Effector memory CD4-positive, alpha-beta T cell (primary cell): ENCODE measurements at places on chromosomes 12 and 14.

- H3K27ac ChIP-seq = no peak overlapping the region
- peak; percentile 61 for DNase-seq
- H3K4me1 ChIP-seq = peaks cover 14% of the 10 kb centered on the region
- H3K36me3 ChIP-seq = no peaks in the 10 kb centered on the region
- H3K4me3 ChIP-seq = peak overlapping the region; percentile 85
- H3K27me3 ChIP-seq = no peaks in the 10 kb centered on the region
Measured at GRCh38 chr12:57127101-57127725, 1.1 kb upstream of the LRP1 start.

DNA sequence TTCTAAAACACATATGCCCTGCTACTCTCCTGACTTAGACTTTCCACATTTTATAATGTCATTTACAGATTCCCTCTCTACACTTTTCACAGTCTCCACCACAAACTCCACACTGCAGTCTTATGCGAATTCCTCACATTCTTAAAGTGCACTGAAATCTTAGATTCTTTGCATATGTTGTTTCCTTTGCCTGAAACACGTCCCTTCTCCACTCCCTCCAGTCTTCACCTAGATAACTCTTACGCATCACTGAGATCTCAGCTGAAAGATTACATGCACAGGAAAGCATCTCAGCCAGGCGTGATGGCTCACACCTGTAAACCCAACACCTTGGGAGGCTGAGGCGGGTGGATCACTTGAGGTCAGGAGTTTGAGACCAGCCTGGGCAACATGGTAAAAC is 3.8 kb upstream of the ARHGAP9 start:
- H3K36me3 ChIP-seq = no peaks in the 10 kb centered on the region
- no peak overlapping the region for H3K27ac ChIP-seq
- H3K4me1 ChIP-seq = peaks cover 29% of the 10 kb centered on the region
- H3K4me3 ChIP-seq = no peak overlapping the region

- no peaks in the 10 kb centered on the region for H3K27me3 ChIP-seq
- no peak overlapping the region for H3K27ac ChIP-seq
- no peaks in the 10 kb centered on the region for H3K36me3 ChIP-seq
- DNase-seq = no peak
- no peak overlapping the region for H3K4me3 ChIP-seq
- H3K4me1 ChIP-seq = no peaks in the 10 kb centered on the region
Measured at GRCh38 chr12:62651138-62651537, 184.5 kb downstream of the MON2 start.

GRCh38 chr12:68793975-68794652 is 13.9 kb upstream of the MDM2 start:
- no peak overlapping the region for H3K27ac ChIP-seq
- H3K27me3 ChIP-seq = no peaks in the 10 kb centered on the region
- H3K4me3 ChIP-seq = no peak overlapping the region

DNA sequence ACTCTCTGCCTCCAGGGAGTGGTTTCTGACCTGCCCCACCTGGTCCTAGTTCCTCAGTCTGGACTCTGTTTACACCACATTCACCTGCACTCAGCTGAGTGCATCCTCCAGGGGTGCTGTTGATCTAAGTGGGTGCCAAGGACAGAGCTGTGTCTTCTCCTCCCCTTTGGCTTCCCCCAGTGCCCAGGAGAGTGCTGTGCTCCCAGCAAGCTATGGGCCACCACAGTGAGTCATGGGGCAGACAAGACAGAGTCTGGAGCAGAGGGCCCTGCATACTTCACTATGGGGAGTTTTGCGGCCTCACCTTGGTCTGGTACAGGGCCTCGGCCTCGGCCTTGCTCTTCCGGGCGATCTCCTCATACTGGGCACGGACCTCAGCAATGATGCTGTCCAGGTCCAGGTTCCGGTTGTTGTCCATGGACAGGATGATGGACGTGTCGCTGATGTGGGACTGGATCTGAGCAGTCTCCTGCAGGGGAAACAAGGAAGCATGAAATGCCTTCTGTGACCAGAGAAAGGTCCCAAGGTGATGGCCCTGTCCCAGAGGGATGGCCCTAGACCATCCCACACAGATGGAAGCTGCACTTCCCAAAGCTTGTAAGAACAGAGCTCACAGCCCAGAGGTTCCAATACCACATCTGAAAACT is 4.9 kb downstream of the KRT73 start:
- H3K27ac ChIP-seq = no peak overlapping the region
- DNase-seq = no peak
- no peaks in the 10 kb centered on the region for H3K27me3 ChIP-seq
- H3K4me3 ChIP-seq = no peak overlapping the region
- H3K36me3 ChIP-seq = no peaks in the 10 kb centered on the region

- no peak overlapping the region for H3K4me3 ChIP-seq
- DNase-seq = no peak
- no peaks in the 10 kb centered on the region for H3K36me3 ChIP-seq
- no peak overlapping the region for H3K27ac ChIP-seq
- H3K27me3 ChIP-seq = no peaks in the 10 kb centered on the region
- H3K4me1 ChIP-seq = no peaks in the 10 kb centered on the region
Measured at GRCh38 chr14:85281921-85282320, 248.0 kb upstream of the FLRT2 start.

DNA sequence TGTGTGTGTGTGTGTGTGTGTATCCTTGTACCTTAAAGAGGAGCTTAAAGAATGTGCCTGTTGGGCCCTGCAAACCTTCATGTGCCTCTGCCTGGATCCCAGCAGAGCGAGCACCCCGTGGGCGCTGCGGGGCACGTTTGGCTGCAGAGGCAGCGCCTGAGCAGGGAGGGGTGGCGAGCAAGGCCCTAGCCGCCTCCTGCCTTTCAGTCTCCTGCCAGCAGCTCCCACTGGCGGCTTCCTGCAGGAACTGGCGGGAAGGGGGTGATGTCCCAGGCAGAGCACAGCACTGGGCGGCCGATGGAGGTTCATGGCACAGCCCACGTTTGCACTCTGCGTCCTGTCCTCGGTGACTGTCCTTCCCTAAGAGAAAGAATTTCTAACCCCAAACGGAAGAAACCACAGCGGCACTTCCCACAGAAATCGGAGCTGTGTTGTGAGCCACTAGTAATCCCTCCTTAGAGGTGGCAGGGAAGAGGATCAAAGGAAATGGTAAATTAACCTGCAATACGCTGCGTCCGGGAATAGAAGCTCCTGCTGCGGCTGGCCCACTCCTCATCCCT is 19.8 kb downstream of the ZBTB42 start:
- peaks cover 12% of the 10 kb centered on the region for H3K4me1 ChIP-seq
- no peak overlapping the region for H3K4me3 ChIP-seq
- DNase-seq = no peak
- no peaks in the 10 kb centered on the region for H3K36me3 ChIP-seq
- no peaks in the 10 kb centered on the region for H3K27me3 ChIP-seq

DNA sequence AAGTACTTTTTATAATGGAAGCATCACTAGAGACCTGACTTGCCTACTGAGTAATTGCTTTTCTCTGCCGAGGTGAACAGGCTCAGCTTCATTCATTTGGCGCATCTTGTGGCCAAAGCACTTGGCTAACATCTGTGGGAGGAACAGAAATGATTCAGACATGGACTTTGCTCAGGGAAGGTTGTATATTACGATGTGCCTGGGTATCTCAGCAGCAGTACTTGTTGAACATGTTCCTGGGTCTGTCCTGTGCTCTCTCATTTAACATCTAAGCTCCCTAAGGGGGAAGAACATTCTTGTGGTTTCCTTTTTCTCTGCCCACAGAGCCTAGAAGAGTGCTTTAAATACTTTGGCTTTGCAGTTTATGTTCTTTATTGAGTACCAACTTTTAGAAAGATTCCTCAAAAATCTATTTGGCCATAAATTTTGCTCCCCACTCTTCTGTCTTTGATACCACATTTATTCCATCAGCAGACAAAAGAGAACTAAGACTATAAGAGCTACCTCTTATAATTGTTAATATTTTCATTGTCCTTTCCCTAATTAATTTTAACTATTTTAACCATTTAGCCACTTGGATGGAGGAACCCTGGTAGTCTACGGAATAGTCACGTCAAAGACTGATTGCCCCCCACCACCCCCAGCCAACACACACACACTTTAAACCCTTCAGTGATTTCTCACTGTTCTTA is 101.2 kb upstream of the EGLN3 start:
- no peaks in the 10 kb centered on the region for H3K36me3 ChIP-seq
- no peaks in the 10 kb centered on the region for H3K27me3 ChIP-seq
- no peak overlapping the region for H3K4me3 ChIP-seq
- no peak overlapping the region for H3K27ac ChIP-seq
- no peak for DNase-seq

DNA sequence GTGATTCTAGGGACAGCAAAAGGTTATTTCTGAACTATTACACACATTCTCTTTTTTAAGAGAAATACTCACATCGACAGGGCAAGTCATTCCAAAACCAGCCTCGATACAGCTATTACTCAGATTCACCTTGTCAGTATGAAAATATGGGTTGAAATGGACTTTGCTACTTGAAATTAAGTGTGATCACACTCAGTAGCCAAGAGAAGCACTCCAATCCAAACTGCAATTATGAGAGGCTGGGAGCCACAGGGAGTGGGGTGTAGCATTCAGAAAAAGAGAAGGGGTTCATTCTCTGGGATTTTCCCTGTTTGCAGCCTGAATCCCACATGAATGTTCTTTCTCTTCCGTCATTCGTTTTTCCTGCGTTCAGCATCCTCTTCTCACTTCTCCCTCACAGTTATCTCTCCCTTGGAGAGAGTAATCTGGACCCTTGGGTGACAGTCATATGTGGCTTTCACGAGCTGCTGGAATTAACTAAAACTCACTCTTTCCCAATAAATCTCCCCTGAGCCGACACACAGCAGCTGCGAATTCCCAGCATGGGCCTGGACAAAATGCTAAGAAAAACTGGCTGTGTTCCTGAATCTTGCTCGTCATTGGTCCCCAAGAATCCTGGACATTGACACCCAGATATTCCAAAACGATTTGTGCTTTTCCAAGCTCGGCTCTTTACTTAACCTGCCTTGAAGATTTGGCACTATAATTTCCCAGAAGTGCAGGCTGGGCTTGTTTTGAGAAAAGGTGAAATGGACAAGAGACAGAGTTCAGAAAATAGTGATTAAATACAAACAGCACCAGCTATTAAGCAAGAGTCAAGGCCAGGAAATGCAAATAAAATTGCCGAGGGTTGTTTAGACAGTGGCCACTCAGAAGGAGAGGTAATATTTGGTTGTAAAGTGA is 199.5 kb upstream of the PLEKHG7 start:
- H3K27ac ChIP-seq = no peak overlapping the region
- no peaks in the 10 kb centered on the region for H3K27me3 ChIP-seq
- no peaks in the 10 kb centered on the region for H3K36me3 ChIP-seq
- no peaks in the 10 kb centered on the region for H3K4me1 ChIP-seq
- H3K4me3 ChIP-seq = no peak overlapping the region

- H3K27ac ChIP-seq = no peak overlapping the region
- no peaks in the 10 kb centered on the region for H3K4me1 ChIP-seq
- no peak overlapping the region for H3K4me3 ChIP-seq
- H3K36me3 ChIP-seq = no peaks in the 10 kb centered on the region
- H3K27me3 ChIP-seq = no peaks in the 10 kb centered on the region
Measured at GRCh38 chr12:76413121-76413520, 64.9 kb upstream of the BBS10 start.

DNA sequence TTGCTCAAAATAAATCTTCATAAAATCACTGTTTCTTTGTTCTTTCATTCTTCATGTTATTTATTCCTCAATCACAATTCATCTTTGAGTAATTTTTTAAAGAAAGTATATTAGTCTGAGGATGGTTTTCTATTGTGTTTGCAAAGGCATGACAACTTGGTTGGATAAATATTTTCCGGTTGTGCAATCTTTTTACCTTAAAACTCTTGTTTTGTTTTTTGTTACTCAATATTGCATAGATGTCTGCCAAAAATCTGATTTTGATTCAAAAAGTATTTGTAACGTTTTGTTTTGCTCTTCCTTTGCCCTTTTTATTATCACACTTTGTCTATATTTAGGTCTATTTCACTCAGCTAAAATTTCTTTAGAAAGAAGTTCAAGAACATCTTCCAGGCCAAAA is 86.2 kb upstream of the SYT1 start:
- H3K4me3 ChIP-seq = no peak overlapping the region
- DNase-seq = no peak
- no peak overlapping the region for H3K27ac ChIP-seq
- no peaks in the 10 kb centered on the region for H3K4me1 ChIP-seq
- no peaks in the 10 kb centered on the region for H3K36me3 ChIP-seq

GRCh38 chr12:32889011-32889760 is 7.4 kb downstream of the PKP2 start:
- peaks cover 1% of the 10 kb centered on the region for H3K27me3 ChIP-seq
- no peak overlapping the region for H3K27ac ChIP-seq
- H3K4me3 ChIP-seq = no peak overlapping the region
- no peak for DNase-seq

DNA sequence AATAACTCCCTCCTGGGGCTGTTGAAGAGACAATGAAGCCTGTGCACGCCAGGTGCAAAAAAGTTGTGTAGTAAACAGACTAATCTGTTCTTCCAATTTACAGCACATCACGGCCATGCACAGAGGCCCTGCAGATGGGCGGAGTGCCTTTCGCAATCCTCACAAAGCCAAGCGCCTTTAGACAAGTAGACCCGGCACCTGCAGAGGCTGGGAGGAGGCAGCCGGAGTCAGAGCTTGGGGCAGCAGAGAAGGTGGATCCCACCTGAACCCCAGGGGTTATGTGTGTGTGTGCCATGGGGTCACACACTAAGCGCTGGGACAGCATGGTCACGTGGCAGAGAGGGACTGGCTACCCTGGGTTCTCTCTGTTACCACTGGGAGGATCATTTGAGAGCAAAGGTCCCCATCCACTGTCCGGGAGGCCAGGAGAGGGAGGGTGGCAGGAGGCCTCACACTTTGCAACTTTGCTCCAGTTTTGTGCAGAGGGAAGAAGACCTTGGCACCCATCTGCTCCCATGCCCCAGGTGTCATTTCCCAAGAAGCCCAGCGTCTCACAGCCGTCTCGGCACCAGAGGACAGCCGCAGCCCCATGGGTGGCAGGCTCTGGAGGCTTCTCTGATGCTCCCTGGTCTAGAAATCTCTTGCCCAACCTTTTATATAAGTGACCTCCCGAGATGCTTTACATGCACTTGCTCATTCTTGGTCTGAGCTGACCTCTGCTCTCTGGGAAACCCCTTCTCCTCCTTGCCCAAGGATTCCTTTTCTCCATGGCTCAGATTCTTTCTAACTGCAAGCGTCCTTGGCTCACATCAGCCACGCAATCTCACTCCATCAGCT is 80.0 kb upstream of the DICER1 start:
- H3K27me3 ChIP-seq = no peaks in the 10 kb centered on the region
- no peaks in the 10 kb centered on the region for H3K36me3 ChIP-seq

- no peaks in the 10 kb centered on the region for H3K4me1 ChIP-seq
- H3K36me3 ChIP-seq = no peaks in the 10 kb centered on the region
- H3K27me3 ChIP-seq = no peaks in the 10 kb centered on the region
- DNase-seq = no peak
- H3K4me3 ChIP-seq = no peak overlapping the region
- H3K27ac ChIP-seq = no peak overlapping the region
Measured at GRCh38 chr14:73376585-73376984, 81.8 kb downstream of the NUMB start.

GRCh38 chr12:117362391-117362790 is 965 bp upstream of the NOS1 start:
- H3K27me3 ChIP-seq = peaks cover 6% of the 10 kb centered on the region
- no peak overlapping the region for H3K27ac ChIP-seq
- no peak overlapping the region for H3K4me3 ChIP-seq
- DNase-seq = no peak
- H3K4me1 ChIP-seq = no peaks in the 10 kb centered on the region
